ENCODE measurements at places on chromosomes 3 and 15.

DNA sequence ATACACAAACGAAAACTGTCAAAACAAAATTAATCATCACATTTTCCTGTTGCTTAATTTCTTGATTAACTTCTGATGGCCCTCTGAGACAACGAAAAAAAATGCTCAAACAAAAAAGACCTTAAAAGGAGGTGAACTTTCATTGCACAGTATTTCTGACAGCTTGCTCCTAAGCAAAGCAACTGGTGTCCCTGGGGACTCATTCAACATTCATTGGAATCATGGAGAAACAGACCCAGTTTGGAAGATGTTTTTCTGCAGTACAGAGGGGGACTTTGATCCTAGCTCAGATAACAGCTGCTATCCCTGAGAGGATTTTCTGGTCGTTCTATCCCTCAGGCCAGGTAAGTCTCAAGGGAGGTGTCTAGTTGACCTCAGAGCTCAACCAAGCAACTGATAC lies 378.7 kb upstream of the ATP11B start:
- DNase-seq, result no peak

DNA sequence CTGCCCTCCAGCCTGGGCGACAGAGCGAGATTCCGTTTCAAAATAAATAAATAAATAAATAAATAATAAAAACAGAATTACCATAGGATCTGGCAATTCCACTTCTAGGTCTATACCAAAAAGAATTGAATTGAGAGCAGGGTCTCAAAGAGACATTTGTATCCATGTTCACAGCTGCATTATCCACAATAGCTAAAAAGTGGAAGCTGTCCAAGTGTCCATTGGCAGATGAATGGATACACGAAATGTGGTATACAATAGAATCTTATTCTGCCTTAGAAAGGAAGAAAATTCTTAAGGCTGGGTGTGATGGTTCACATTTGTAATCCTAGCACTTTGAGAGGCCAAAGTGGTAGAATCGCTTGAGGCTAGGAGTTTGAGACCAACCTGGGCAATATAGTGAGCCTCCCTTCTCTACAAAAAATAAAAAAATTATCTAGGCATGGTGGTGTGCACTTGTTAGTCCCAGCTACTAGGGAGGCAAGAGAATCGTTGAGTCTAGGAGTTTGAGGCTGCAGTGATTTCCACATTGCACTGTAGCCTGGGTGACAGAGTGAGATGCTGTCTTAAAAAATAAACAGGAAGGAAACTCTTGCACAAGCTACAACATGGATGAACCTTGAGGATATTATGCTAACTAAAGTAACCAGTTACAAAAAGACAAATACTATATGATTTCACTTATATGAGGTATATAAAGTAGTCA lies 24.2 kb downstream of the PFKFB4 start:
- no peak for DNase-seq

DNA sequence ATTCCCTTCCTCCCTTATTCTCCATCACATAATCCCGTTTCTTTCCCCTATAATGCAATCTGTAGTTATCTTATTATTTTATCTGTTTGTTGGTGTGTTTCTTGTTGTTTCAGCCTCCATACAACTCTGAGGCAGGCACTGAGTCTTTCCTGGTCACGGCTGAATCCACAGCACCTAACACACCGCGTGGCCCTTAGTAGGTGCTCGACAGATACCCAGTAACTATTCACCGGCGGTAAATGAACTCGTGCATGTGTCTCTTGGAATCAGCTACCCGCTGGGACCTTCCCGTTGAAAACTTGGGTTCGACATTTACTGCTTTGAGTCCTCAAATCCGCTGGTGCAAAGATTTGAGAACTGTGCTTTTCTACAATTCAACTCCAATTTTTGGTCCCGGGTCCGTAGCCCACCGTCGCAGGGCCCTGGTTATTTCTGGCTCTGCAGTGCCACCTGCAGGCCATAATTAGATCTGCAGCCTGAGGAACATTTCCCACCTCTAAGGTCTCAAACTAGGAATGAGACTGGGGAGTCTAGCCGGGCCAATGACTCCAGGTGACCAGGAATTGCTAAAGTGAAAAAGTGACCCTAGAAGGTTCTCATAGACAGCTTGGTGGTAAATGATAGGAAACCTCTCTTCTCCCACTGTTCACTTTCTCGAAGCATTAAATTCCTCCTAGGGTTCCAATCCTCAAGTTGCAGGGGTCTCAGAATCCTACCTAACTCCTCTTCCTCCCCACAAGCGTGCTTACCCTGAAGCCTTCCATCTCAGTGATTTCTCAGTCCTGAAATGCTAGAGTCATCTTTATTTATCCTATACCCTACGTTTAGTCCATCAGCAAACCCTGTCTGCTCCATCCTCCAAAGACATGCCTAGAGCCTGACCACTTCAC lies 40.0 kb upstream of the TRH start:
- DNase-seq, result peak; percentile 28

GRCh38 chr3:124964387-124964786 lies 29.8 kb upstream of the MUC13 start:
- peak; percentile 79 for DNase-seq

DNA sequence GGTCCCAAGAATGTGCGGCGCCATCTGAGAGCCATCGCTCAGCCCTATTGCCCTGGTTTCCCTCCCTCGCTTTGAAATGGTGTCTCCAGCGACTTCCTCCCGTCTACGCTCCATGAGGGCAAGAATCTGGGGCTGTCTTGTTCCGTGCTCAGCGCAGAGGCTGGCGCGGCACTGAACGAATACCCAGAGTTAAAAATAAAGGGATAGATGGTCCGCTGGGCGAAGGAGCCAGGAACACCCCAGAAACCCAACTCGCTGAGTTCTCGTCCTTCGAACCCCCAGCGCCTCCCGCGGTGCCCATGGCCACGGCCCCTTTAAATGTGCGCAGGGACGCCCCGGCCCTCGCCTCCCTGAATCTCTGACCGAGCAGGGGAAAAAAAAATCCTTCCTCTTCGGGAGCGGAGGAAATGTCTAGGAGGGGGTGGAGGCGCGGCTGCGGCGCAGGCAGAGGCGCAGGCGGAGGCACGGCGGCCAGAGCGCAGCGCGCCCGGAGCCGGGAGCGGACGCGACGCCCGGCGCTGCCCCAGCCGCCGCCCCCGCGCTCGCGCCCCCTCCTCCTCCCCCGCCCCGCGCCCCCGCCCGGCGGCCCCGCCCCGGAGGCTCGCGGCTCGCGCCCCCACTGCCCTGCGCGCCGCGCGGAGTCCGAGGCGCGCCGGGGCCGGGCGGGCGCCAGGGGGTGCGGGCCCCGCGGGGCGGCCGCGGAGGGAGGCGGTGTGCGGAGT lies 8.5 kb upstream of the FGD5 start:
- no peak for DNase-seq

DNA sequence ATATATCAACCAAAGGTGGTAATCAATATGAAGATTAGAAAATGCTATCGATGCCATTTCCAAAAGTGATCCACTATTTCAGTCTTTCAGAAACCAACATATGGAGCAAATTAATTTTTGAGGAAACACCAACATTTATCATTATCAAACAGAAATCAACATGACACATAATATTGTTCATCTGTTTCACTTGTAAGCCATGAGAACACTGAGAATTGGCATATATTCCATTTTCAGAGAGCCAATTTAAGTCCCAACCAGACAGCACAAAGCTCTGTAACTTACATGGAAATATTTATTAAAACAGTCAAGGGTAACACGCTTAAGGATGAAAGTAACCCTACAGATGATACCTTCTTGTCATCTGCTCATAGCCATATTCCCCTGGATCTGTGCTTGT lies 37.6 kb upstream of the STRIT1 start:
- DNase-seq, result no peak

GRCh38 chr3:9098716-9099675 lies 135.7 kb upstream of the RAD18 start:
- DNase-seq, result no peak

DNA sequence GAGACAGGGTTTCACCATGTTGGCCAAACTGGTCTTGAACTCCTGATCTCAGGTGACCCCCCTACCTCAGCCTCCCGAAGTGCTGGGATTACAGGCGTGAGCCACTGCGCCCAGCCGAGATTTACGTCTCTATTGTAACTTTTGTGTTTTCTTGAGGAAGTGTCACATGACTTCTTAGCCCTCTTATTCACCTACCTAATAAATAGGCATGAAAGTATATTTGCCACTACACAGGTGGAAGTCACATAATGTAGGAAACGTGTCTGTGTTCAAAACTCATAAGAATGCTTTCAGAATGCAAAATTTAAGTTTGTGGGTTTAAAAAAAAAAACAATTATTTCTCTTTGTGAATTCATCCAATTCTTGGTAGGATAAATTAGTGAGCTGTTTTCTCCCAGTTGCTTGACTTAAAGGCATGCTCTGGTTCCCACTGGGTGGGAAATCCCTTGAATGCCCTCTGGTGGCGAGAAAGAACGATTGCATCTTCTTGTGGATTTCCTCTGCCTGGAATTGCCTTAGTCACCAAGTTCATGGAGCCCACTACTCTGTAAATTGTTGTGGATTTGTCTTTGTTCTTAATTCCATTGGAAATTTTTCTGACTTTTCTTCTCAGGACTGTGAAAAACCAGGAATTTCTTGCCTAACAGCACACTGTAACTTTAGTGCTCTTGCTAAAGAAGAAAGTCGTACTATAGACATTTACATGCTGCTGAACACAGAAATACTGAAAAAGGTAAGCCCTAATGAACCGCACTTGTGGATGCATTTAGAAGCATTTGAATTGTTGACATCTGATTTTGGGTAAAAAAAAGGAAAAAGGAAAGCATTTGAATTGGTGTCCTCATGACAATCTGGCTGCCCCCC lies 82.2 kb upstream of the CTDSPL start:
- DNase-seq, result peak; percentile 88

- no peak for DNase-seq
Observed at GRCh38 chr3:37970802-37971201, 19.8 kb upstream of the VILL start.
